Activated effector memory CD4-positive, alpha-beta T cell treated with Interleukin-2 at 50 U/mL for 16 hours (primary cell): ENCODE measurements at places on chromosomes 1 and 21.

- no peak for DNase-seq
Observed at GRCh38 chr1:60865166-60865565, 217.2 kb upstream of the NFIA start.

GRCh38 chr21:42645211-42646075, 8.0 kb upstream of the PDE9A start:
- DNase-seq, result no peak

DNA sequence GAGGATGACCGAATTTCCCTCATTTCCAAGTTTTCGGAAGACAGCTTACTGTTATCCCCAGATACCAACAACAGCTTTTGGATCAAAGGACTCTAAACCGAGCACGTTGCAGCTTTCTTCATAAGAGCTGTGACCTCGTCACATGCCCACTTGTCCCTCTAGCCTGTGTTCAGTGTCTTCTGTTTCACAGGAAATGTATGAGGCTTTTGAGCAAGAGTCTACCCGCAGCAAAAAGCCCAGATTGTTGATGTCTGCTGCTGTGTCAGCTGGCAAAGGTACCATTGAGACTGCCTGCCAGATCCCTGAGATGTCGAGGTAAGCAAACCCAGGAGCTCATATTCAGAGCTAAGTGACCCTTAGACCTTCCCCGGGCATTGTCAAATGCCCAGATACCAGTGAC, 24.1 kb downstream of the CHI3L2 start:
- no peak for DNase-seq

GRCh38 chr1:109040989-109041620, 797 bp downstream of the WDR47 start:
- no peak for DNase-seq

DNA sequence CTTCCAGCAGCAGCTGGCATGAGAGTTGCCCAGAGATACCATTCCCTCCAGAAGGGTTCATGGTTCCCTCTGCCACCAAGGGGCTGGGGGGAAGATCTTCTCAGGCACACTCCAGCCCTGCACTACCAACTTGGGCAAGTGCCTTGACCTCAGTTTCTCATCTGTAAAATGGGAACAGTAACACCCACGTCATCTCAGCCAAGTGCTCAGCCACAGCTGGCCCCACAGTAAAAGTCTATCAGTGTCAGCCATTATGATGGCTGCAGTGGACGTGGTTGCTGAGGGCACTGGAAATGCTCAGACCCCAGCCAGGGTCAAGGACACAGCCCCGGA, 16.3 kb upstream of the TAS1R2 start:
- no peak for DNase-seq

GRCh38 chr1:85587841-85588240, 7.3 kb downstream of the CCN1 start:
- no peak for DNase-seq

- no peak for DNase-seq
Observed at GRCh38 chr1:63466759-63467158, 56.3 kb downstream of the ITGB3BP start.
